NCI-H2171 (cell line): ENCODE measurements at places on chromosomes 1 and 21.

DNA sequence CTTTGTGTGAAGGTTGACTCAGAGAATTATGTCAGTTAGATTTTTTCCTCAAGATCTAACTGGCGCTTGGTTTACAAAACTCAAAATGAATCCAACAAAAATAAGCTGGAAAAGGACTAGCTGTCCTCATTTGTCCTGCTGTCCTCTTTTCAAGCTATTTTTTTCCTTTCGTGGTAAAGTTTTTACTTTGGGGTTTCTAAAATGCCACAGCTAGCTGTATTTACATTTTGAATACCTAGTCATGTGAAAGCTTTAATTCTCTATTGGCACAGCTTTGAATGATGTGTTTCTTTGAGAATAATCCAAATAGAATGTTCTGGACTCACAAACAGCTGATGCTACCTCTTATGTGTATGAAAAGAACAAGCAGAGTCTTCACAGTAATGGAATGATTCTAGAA lies 673.6 kb upstream of the NR5A2 start:
- DNase-seq: no peak

DNA sequence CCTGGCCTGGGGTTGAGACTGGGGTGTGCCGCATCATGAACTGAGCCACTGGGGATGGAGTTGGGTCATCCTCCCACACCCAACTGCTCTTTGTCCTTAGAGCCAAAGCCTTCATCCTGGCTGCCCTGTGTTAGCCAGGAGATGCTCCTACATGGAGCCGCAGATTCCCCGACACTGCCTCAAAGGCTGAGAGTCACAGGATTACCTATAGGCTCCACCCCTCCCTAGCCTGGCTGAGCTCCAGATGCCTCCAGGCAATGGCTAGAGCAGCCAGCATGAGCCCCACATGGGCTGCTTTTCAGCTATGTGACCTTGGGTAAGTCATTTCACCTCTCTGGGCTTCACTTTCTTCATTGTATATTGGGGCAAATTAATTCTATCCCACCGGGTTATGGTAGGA lies 119.9 kb upstream of the POU3F1 start:
- DNase-seq: no peak

GRCh38 chr1:1763657-1764621 lies 14.3 kb downstream of the NADK start:
- DNase-seq: no peak

DNA sequence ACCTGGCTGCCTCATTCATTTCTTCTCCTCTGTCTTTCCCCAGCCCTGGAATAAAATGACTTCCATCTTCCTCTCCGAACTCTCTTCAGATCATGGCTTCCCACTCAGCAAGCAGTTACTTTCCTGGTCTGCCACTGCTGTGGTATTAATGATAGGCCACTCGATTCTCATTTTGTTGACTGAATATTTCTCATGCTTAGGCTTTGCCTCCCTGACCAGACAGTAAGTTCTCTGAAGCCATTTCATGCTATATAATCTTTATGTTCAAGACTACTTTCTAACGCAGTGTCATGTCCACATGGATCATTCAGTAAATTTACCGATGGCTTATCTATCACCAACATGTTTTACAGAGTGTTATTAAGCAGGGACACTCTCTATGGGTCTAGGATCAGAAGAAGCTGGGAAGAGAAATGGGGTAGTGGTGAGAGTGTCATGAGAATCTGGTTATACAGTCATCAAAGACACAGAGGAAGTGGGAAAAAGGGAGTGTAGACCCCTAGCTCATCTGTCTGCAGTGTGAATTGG lies 20.6 kb downstream of the RUNX1 start:
- no peak for DNase-seq
